ENCODE measurements at places on chromosomes 5 and 9.

DNA sequence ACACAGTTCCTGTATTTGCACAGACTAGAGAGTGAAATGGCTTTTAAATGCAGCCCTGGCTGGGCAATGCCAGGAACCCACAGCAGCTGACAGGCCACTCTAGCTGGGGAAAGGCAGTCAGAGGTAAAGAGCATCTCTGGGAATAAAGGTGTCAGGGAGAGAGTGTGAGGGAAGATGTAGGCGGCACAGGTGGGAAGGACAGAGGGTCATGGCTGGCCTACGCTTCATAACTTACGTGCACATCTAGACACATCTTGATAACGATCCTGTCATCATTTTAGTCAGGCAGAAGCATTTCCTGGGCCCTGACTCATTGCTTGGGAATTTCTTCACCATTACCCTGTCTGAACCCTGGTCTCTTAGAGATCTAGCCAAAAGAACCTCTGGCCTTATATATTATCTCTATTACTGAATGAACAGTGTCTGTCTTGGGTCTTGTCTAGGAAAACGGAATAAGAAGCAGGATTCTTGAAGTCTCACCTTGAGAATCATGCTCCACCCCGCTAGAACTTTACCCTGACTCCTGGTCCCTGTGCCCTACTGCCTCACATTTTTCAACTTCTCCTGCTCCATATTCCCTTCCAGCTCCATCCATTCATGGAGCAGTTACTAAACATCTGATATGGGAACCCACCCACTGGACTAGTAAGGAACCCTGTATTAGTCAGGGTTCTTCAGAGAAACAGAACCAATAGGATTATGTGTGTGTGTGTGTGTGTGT lies 106.4 kb upstream of the ELL2 start:
- peak; percentile 72 for DNase-seq

DNA sequence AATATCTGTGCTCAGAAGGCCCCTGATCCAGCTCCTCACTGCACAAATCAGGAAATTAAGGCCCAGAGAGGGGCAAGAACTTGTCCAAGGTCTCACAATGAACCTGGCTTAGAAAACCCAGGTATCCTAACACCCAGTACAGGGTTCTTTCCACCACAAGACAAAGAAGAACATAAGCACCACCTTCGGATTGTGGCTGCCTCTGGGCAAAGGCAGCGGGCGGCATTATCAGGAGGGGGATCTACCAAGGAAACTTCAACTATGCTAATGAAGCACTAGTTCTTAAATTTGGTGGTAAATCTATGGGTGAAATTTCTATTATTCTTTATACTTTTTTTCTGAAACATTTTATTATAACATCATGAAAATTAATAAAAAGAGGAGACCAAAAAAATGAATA lies 17.9 kb downstream of the ANXA6 start:
- no peak for DNase-seq

DNA sequence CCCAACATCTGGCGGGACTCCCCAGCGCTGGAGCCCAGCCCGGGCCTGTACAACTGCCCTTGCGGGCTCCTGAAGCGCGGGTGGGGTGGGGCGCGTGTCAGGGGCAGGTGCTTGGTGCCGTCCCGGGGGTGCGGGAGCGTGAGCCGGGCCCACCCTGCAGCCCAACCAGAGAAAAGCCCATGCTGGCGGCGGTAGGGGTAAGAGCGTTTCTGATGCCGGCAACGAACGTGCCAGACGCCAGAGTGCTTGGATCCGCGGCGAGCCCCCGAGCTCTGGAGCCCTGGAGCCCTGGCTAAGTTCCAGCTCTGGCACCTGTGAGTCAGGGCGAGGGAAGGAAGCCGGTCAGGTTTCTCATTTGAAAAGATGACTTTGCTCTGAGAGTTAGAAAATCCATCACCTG lies 58.0 kb downstream of the ZNF510 start:
- no peak for DNase-seq

- DNase-seq, result no peak
Observed at GRCh38 chr5:9699681-9700080, 69.5 kb upstream of the TAS2R1 start.

GRCh38 chr5:122435234-122435633 lies 123.2 kb downstream of the SNCAIP start:
- no peak for DNase-seq

DNA sequence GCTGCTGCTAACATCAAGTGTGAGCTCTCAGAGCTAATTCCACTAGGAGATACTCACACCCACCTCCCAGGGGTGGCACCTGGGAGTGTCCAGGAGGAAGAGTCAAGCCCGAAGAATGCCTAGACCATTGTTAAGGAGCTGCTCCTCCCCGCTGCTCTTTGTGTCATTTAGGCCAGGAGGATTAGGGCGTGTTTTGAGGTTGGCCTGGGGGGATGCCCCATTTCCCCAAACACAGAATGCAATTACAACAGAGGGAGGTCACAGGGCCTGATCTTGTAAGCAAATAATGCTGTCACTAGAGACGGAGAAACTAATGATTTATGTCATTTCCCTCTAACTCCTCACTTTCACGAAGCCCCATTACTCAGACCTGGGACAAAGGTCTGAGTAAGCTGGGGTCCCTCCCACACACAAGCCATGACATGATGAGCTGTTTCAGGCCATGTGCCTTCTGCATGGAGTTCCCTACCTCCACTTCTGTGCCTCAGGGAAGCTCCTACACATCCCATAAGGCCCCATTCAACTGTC lies 312.5 kb downstream of the ACTL7B start:
- peak; percentile 13 for DNase-seq

DNA sequence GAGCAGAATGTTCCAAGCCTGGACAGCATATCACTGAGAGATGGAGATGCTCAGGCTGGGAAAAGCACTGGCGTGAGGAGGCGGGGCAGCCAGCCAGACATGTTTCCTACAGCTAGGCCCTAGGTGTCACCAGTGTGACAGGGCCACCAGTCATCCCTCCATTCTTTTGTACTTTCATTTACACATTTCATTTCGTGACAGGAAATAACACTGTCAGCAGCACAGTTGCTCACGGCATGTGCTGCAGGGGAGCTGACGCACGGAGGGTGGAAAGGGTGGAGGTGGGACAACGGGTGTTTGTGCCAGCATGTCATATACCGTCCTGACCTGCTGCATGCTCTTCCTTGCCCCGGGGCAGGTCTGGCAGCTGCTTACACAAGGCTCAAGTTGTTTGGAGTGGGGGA lies 14.8 kb upstream of the CEMIP2 start:
- no peak for DNase-seq

- no peak for DNase-seq
Observed at GRCh38 chr5:140220032-140220697, 45.2 kb downstream of the CYSTM1 start.

DNA sequence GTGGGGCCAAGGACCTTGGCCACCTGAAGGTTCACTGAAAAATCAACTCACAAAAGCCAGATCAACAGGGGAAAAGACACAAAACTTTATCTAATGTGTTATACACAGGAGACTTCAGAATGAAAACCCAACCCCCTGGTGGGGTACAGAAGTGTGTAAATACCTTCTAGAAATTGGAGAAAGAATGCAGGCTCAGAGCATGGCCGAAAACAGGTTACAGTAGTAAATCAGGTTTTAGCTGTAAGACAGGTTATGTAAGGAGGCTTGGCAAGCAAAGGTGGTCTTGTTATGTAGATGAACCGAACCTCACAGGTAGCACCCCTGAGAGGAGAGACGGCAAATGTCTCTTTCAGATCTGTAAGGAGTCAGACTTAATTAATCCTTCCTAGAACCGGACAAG lies 10.0 kb downstream of the CEMIP2 start:
- DNase-seq, result no peak

DNA sequence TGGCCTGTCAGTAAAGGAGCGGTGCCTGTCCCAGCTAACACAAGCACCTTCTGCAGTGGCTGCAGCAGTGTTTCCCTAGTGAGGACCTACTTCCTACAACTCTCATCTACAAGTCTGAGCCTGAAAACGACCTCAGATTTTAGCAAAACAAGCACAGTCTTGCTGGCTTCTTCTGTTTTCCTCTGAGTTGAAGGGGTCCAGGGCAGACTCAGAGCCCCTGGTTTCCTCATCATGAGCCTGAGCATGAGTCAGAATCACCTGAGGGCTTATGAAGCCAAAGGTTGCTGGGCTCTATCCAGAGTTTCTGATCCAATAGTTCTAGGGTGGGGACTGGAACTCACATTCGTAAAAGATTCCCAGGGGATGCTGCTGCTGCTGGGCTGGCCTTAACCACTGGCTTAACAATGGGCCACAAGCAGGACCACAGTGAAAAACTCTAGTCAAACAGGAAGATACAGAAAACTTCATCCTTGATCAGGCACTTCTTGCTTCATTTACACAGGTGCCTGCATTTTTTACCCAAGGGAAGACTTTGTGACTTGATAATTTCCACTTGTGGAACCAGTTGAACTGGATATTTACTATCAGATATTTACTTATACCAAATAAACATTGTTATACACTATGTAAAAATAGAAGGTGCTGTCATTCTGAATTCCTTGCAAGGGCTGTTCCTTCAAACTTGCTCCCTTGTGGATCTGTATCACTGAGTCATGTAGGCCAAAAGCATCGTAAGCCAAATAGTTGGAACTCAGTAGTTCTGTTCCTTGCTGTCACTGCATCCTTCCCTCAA lies 4.3 kb upstream of the ACER2 start:
- no peak for DNase-seq

DNA sequence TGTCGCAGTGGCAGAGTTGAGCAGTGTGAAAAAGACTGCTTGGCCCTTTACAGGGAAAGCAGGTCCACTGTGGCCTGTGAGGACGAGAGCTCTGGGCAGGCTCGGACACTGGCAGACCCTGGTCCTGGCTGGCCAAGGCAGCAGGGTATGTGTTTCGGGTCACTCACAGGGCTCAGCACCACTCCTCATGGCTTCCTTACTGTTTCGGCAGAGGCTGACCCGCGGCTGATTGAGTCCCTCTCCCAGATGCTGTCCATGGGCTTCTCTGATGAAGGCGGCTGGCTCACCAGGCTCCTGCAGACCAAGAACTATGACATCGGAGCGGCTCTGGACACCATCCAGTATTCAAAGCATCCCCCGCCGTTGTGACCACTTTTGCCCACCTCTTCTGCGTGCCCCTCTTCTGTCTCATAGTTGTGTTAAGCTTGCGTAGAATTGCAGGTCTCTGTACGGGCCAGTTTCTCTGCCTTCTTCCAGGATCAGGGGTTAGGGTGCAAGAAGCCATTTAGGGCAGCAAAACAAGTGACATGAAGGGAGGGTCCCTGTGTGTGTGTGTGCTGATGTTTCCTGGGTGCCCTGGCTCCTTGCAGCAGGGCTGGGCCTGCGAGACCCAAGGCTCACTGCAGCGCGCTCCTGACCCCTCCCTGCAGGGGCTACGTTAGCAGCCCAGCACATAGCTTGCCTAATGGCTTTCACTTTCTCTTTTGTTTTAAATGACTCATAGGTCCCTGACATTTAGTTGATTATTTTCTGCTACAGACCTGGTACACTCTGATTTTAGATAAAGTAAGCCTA lies 15.7 kb downstream of the SQSTM1 start:
- no peak for DNase-seq

GRCh38 chr9:113482991-113483675 lies 19.6 kb downstream of the RGS3 start:
- DNase-seq, result no peak

- DNase-seq, result no peak
Observed at GRCh38 chr5:78821536-78822021, 163.5 kb downstream of the ARSB start.

GRCh38 chr5:154898210-154898609 lies 39.8 kb downstream of the CNOT8 start:
- DNase-seq, result no peak
